Astrocyte (in vitro differentiated cells and primary cell): ENCODE measurements at places on chromosomes 16 and 17. TPM values are rescaled to one million over a fixed set of nuclear protein-coding genes. Genes with fewer than 3 reads are reported as not detected.

DNA sequence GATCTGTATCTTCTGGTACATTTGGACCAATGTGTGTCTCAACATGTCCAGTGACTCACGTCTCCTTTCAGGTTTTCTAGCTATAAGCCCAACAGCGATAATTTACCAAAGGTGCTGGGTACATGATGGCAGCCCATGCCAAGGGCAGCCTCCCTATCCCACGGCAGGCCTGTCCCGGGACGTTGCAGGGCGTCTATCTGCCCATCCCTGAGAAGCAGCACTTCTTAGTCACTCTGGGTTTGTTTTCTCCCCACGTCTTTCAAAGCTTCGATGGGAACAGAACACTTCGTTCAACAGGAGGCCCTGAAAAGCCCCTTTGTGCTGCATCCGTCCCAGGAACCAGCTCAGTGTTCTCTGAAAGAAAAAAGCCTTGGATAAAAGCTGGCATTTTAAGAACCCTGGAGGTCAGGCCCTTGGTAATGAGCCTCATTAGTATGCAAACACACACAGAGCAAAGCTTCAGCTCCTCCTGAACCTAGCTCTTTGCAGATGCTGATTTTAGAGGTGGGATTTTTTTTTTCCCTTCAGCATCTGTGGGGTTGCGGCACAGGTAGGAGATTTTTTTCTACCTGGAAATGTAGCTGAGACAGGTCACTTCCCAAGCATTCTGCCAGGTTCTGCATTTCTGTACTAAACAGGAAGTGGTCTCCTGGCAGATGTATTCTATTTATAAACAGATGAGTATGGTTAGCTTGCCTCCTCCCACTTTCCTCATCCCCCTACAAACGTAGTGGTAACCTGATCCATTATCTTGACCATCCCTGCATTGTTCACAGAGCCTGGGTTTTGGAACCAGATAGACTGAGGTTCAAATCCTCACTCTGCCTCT is 17.5 kb upstream of the MT4 start:
- peak; percentile 60 for DNase-seq

GRCh38 chr16:15961571-15962090 is 12.2 kb downstream of the ABCC1 start:
- DNase-seq: no peak

The IL34 gene
- total RNA-seq: 0.34 and 0.38 TPM in 2 replicates

The TNFRSF13B gene
- total RNA-seq: not detected in 2 replicates

The EME1 gene
- 3.0 and 3.1 TPM in 2 replicates for total RNA-seq

The CDH15 gene
- 0.17 and 0.18 TPM in 2 replicates for total RNA-seq

- DNase-seq: peak; percentile 90
These were observed 24.7 kb downstream of the IL21R start for GRCh38 chr16:27426423-27427408.

DNA sequence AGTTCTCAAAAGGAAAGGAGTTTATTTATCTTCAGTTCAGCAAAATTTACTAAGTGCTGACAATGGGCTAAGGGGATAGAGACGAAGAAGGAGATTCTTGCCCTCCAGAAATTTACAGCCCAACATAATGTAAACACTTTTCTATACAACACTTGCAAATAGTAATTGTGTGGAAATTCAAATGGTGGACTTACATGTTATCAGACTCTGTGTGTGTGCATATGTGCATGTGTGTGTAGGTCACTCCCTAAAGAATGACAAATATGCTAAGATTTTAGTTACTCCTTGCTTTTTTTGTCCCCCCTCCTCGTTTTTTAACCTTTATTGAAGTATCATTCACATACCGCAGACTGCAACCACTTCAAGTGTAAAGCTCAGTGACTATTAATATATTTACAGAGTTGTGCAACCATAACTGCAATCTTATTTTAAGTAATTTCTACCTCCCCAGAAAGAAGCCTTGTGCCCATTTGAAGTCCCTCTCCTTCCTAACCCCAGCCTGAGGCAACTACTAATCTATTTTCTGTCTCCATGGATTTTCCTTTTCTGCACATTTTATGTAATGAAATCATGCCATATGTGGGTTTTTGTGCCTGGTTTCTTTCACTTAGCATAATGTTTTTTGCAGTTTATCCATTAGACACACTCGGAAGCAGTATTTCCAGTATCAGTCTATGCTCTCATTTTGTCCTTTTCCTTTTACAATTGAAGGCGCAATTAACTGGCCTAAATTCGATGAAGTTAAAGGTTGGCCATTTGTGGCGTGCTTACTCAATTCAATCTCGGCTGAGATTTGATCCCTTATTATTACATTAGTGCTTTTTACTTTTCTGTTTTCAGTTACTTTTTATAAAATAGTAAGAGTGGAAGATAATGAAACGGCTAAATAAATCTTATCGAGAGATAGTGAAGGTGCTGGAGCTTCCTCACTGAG is 318.4 kb downstream of the HAPSTR1 start:
- DNase-seq: no peak

The LITAFD gene
- not detected in 2 replicates for total RNA-seq

DNA sequence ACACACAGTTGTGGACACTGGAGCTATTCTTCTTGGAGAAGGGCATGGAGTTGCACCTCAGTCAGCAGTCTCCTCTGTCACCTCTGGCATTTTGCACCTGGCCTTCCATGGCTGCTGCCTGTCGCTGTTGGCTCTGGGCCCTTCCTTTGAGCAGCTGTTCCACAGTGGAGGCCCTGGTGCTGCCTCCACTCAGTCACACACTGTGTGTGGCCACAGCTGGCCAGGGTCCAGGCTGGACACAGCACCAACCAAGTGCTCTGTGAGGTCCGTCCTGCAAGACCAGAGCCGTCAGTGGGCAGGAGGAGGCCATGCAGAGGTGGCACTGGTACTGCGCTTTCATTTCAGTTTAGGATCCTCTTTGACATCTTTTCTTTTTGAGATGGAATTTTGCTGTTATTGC is 21.6 kb upstream of the MED9 start:
- DNase-seq: no peak

GRCh38 chr17:72255481-72255880 is 134.7 kb downstream of the SOX9 start:
- DNase-seq: no peak

DNA sequence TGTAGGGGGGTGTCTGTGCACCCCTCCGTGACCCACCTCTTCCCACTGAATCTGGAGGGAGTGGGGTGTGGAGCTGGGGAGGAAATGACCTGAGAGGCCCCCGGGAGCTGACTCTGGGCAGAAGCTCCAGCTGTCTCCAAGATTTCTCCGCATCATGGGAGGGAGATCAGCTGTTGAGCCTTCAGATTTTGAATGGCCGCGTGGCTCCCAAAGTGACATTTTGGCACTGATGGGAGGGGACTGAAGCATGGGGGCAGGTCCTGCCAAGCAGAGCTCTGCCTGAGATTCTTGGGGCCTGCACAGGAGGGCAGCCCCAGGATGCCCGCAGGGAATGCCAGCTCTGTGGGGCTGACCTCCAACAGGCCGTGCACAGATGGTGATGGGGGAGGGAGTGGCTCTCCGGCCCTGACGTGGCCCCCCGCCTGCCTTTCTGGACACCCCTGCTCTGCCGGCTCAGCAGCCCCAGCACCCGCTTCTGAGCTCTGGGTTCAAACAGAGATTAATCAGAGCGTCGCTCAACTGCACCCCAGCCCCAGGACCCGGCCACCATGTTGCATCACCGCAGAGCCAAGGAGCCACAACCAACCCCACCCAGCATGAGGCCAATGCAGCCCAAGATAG is 25.3 kb upstream of the UBE2I start:
- DNase-seq: no peak

GRCh38 chr17:72950242-72950931 is 142.1 kb downstream of the SLC39A11 start:
- no peak for DNase-seq

GRCh38 chr17:79137789-79138165 is 63.2 kb downstream of the ENGASE start:
- no peak for DNase-seq

GRCh38 chr17:65155622-65156021 is 18.5 kb downstream of the RGS9 start:
- no peak for DNase-seq

DNA sequence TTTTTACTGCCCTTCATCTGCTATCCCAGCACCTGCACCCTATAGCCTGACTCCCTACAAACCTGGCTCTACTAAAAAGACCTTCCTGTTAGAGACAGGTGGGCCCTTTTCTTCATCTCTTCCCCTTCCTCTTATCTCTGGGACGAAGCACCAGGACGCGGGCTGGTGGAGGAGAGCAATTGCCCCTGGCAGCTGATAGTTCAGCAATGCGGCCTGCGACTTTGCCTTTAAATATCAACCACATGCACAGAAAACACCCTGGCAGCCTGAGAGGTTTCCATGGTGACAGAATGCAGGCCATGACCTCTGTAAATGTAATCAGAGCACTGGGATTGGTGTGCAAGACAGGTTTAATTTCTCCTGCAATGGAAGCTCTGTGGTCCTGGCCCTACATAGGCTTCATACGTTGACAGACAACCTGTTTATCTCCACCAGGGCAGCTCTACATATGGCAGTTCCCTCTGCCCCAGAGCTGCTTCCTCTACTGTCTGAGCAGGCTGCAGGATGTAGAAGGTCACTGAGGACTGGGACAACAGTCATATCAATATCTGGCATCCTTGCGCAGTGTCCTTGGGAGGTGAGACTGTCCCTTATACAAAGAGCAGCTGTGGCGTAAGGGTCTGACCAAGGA is 10.0 kb upstream of the SKAP1 start:
- no peak for DNase-seq

- no peak for DNase-seq
These were observed 11.8 kb upstream of the SULT1A1 start for GRCh38 chr16:28621481-28622155.

DNA sequence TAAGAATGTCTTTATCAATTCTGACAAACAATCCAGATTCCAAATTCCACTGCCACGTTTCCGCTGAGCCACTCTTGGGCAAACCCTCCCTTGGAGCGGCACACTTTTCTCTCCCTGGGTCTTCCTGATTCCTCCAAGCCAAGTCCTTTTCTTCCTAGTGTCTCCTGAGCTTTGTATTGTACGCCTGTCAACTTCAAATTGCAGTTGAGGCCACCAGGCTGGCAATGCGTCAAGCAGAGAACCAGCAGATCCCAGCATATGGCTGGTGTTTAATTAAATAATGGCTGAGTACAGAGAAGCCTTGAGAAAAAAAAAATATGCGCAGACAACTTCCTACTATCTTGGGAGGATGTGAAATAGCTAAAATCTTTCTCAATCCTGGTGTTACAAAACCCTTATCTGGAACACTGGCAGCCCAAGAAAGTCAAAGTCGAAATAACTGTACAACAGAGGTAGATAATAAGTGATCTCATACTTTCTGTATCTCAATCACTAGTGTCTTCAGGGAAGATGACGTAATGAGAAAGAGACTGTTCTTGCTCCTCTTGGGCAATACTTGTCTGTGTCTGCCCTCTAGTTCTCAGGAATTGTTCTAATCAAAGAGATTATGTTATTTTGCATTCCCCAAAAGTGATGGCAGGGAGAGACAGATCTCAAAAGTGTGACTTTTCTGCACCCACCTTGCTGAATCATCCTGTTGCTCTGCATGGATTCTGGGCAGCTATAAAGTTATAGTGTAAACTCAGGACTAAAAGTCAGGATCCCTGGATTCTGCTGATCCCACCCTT is 15.0 kb downstream of the SMIM36 start:
- peak; percentile 49 for DNase-seq

GRCh38 chr17:40399185-40399584 is 18.5 kb downstream of the TOP2A start:
- DNase-seq: peak; percentile 40
